NCI-H1694 (cell line): ENCODE measurements at places on chromosomes 1 and 21.
A peak's percentile ranks its signal among the peaks of the same experiment; 100 is the strongest.

- no peak for DNase-seq
Measured at GRCh38 chr1:20158358-20159070, 19.4 kb downstream of the PLA2G2F start.

DNA sequence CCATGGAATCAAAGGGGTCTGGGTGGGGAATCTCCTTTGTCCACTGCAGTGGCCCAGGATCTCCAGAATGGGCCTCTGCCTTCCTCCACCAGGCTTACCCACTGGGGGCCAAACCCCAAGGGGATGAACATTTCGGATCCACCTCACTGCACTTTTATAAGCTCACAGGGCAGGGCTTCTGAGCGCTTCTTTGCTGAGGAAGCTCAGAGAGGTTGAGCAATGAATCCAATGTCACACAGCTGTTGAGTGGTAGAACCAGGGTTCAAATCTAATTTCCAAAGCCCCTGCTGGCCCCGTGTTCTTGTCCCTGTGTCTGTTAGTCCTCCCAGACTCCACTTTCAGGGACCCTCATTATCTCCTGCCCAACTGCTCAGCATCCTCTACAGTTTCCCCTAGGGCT lies 250.8 kb downstream of the GRIK3 start:
- no peak for DNase-seq

- no peak for DNase-seq
Measured at GRCh38 chr1:169484683-169485430, 887 bp downstream of the SLC19A2 start.

- no peak for DNase-seq
Measured at GRCh38 chr1:8247811-8248436, 70.0 kb upstream of the SLC45A1 start.

GRCh38 chr1:63848733-63849132 lies 74.9 kb downstream of the ROR1 start:
- no peak for DNase-seq

DNA sequence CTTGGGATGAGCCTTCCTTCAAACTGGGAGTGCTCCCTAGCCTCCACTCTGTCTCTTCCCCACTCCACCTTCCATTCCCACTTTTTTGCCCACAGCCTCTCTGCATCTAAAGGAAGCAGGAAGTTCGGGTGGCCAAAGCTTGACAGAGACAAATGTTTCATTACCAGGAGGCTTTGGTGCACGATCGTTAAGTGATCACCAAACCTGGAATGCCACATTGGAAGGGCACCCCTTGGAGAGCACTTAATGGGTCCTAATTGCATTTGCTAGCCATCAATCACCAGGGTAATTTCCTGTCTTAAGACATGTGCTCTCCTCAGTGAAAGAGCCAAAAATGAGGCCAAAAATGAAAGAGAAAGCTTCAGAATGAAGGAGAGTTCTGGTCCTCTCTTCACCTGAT lies 206.5 kb downstream of the TNR start:
- no peak for DNase-seq

DNA sequence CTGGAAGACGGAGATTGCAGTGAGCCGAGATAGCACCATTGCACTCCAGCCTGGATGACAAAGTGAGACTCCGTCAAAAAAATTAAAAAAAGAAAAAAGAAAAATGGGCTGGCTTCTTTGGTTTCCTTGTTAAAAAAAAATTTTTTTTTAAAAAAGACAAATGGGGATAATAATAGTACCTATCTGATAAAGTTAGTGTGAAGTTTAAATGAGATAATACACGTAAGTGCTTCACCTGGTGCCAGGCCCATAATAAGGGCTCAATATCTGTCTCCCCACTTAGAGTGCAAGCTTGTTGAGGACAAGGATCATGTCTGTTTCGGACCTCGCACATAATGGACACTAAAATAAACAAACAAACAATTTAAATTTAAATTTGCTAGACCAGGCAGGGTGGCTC lies 30.0 kb upstream of the HTR1D start:
- DNase-seq: no peak

- DNase-seq: no peak
Measured at GRCh38 chr1:216554934-216555333, 131.7 kb upstream of the USH2A start.

GRCh38 chr1:115408533-115408932 lies 70.5 kb upstream of the NGF start:
- no peak for DNase-seq

GRCh38 chr1:3636080-3636479 lies 11.3 kb downstream of the TPRG1L start:
- no peak for DNase-seq

- no peak for DNase-seq
Measured at GRCh38 chr21:25456672-25457071, 150.6 kb downstream of the MRPL39 start.

GRCh38 chr1:63758791-63759190 lies 15.0 kb upstream of the ROR1 start:
- DNase-seq: no peak

DNA sequence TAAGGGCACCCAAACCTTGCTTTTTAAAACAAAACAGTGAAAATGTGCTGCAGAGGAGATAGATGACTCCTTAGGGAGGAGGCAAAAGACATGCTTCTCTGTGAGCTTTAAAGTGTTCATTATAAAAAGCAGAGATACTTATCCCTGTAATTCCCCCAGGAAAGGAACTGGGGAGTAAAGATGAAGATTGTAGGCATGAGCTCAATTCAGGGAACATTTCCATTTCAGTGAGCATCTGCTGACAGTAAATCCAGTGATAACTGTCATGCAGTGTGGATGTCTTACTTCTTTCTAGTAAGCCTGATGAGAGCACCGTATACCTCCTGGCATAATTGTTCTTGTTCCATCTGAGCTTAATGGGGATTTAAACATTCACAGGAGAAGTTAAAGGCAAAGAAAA lies 1296.5 kb downstream of the MRPL39 start:
- no peak for DNase-seq

DNA sequence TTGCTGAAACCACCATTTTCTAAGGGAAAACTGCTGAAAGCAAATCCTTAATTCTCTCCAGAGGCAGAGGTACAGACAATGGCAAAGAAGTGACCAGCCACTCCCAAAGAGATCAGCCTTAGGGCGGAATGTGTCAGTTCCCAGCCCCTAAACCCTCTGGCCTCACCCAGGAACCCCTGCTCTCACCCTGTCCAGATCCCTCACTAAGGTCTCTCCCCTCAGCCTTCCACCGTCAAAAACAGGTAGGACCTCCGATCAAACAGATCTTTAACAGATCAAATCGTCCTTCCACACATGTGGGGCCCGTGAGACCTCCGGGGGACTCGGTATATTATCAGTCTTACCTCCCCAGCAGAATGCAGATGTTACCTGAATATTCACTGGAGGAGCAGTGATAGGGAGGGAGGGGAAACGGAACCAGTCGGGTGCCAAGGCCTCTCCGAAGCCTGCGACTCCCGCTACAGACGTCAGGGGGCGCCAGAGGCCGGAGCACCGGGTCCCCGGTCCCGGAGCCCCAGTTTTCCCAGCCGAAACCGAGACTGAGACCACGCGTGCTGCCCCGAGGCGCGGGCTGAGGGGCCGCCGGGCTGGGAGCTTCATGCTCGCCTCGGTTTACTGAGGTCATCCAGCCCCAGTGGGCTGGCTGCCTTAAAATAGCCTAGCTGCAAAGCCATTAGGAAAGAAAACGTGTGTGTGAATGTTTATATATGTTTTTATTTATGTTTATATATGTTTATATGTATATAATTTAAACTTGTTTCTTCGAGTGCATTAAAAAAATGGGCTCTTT lies 23.6 kb downstream of the GPA33 start:
- peak; percentile 54 for DNase-seq

DNA sequence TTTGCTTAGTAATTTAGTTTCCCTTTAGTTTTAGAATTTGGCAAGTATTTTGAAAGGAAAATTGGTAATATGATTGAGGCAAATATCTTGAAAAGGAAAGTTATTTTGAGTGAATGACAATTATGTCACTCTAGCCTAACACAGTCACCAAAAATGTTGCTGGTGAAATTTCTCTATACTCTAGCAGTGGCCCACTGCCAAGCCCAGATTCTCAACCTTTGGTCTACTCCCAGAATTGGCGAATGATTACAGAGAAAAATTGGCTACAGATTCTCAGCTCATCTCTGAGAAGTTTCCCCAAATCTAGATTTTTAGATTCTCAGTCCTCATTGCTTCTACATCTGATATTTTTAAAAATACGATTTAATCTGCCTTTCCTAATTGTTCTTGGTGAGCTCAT lies 84.9 kb downstream of the PIGK start:
- no peak for DNase-seq

GRCh38 chr21:46168659-46169386 lies 13.4 kb upstream of the FTCD start:
- peak; percentile 92 for DNase-seq

- DNase-seq: no peak
Measured at GRCh38 chr1:35406103-35406502, 137.6 kb downstream of the ZMYM4 start.

GRCh38 chr1:36918604-36919003 lies 115.7 kb downstream of the GRIK3 start:
- DNase-seq: no peak

DNA sequence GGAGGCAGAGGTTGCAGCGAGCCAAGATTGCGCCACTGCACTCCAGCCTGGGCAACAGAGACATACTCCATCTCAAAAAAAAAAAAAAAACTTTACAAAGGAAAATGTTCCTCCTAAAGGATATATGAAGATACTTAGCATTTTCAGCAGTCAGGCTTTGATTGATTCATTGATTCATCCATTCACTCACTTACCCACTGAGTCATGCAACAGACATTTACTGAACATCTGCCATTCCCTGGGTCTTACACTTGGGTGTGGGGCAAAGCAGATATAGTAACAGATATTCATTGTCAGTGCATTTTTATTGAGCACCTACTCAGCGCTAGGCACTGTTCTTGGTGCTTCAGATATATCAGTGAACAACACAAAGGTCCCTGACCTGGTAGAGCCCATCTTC lies 5.6 kb upstream of the LACTBL1 start:
- no peak for DNase-seq
